NCI-H526 treated with DMSO at 0.1 percent for 48 hours (cell line): ENCODE measurements at places on chromosomes 1 and 21.

DNA sequence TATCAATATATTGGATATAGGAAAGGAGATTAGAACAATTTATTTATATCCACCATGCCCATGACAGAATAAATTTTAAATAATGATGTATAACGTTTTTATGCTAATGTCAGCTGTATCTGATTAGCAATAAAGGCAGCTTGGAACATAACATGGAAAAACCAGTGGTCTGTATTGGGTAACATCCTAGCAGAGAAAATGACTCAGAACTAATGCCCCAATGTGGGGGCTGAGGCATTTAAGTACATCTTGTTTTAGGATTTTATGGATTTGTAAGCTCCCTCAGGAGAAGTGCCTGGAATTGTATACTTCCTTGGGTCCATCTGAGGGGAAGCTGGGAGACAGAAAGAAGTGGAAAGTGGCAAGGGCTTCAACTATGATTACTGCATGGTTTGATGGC is 82.3 kb downstream of the HMCN1 start:
- no peak for DNase-seq

DNA sequence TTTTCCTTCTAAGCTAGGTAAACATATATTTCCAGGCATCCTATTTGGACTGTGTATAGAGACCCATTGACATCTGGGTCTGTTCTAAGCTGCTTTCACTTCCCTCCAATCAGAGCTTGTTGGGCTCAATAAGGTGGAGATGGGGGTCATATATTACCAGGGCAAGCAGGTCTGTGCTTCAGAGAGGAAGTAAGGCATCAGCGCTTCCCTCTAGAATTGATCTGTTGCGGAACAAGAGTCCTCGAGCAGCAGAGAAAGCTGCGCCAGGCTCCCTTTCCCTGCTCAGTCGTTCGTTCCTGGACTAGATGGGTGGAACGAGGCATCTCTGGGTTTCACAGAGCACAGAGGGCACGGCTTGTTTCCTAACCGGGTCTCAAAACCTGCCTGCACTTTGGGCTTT is 63.5 kb downstream of the DISC1 start:
- no peak for DNase-seq

- DNase-seq: no peak
Measured at GRCh38 chr1:20202166-20202565, 15.8 kb upstream of the PLA2G2C start.

DNA sequence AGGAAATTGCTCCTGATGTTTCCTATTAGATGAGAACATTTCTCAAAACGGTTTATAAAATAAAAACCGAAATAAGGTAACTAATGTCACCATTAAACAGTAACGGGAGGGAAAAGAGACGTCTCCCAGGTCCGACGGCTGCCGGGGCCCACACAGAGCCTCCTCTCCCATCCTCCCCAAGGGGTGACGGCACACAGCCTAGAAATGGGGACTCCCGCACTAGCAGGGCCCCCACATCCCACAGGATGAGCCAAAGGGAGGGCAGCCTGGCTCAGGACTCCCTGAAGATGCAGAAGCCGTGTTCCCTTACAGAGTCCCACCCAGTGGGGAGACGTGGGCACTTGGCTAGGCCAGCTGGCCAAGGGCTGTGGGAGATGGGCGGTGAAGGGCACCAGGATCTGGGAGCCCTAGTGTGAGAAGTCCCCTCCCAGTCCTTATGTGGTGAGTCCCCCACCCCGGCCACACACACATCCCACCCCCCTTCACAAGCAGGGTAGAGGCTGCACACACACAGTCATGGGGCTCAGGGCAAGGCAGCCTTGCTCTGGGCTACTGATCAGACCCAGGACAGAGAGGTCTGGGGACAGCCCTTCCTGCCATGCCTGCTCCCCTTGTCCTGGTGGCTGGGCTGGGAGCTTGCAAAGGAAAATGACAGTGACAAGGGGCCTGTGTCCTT is 3.3 kb downstream of the KRTAP10-3 start:
- no peak for DNase-seq

GRCh38 chr1:54597455-54598030 is 25.8 kb downstream of the FAM151A start:
- no peak for DNase-seq

DNA sequence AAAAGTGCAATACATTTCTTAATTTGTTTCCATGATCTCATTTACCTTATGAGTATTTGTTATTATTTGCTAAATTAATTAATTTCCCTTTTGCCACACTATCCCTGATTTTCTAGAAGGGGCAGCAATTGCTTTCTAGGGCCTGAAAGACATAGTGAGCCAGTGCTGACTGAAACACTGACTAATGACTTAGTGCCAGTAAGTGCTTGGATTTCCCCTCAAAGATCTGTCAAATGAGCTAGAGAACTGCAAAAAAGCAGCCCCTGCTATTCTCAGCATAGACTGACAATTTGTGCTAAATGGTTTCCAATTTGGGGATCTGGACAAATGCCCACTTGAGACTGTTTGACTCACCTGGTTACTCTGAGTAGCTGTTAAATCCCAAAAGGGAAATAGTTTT is 35.6 kb upstream of the USH2A start:
- DNase-seq: no peak

DNA sequence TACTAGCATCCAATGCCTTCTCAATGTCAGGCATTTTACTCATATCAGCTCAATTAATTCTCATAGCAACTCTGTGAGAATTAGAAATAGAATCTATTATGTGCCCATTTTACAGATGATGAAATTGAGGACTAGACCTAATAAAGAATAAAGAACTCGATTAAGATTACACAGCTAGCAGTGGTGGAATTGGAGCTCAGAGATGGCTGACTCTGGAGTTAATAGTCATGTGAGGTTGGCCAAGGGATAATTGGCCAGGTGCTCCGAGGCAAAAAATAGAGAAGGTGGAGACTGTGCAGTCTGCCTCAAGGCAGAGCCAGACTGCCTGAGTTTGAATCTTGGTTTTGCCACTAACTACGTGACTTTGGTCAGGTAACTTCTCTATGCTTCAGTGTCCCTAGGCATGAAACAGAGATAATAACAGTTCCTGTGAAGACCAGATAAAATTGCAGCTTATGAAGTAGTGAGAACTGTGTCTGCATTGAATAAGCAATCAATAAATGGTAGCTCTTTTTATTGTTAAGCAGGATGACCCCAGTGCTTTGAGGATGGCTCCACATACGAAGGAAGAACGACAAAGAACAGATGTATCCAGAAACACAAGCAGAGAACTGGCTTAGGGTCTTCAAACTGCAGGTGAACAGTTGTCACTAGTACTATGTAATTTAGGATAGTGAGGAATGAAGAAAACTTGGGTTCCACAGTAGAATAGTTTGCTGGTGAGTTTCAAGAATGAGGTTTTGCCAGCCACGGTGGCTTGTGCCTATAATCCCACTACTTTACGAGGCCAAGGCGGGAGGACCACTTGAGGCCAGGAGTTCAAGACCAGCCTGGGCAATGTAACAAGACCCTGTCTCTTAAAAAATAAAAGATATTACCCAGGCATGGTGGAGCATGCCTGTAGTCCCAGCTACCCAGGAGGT is 6.9 kb upstream of the CCSAP start:
- no peak for DNase-seq

- peak; percentile 91 for DNase-seq
Measured at GRCh38 chr1:153626904-153627714, at the start of gene S100A13. S100A13 (minus strand) TSS chr1:153627505; CDS start chr1:153626472, 1,033 bp downstream.

- peak; percentile 45 for DNase-seq
Measured at GRCh38 chr1:25875154-25875855, at the start of gene PAQR7. PAQR7 (minus strand) TSS chr1:25875708; CDS start chr1:25863839, 11,869 bp downstream.

GRCh38 chr1:153238527-153238926 is 21.0 kb upstream of the LORICRIN start:
- no peak for DNase-seq

GRCh38 chr1:162656266-162656665 is 24.0 kb downstream of the DDR2 start:
- no peak for DNase-seq

DNA sequence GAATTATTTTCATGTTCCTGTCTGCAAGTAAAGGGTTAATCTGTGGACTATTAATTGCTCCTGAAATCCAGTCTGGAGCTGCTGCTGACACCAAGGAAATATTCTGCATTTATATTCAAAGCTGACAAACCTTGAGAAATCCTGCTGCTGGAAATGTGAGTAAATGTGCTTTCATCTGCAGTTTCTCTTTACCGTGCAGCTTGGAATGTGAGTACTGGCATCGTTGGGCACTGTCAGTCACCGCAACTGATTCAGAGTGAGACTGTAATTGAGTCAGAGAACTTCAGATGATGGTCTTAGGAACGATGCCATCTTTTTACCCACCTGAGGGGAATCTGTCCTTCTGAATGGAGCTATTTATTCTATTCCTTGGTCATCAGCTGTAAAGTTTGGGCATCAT is 420.6 kb downstream of the SIPA1L2 start:
- no peak for DNase-seq

DNA sequence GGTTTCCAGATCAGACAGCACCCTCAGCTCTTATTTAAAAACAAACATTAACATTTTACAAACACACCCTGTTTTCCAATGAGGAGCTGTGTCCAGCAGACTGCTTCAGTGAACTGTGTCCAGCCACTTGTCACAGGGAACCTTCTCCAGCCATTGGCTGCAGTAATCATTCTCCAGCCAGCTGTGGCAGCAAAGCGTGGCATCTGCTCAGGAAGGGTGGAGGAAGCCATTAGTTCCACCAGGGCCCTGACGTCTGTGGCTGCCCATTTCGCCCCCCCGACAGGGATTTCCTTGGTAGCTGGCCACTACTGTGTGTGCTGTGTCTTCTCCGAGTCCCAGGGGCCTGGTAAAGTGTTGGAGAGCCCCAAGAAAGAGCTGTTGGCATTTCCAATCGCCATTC is 62.9 kb upstream of the SELENON start:
- no peak for DNase-seq

- DNase-seq: no peak
Measured at GRCh38 chr1:91952187-91952586, 3.0 kb downstream of the BRDT start.

DNA sequence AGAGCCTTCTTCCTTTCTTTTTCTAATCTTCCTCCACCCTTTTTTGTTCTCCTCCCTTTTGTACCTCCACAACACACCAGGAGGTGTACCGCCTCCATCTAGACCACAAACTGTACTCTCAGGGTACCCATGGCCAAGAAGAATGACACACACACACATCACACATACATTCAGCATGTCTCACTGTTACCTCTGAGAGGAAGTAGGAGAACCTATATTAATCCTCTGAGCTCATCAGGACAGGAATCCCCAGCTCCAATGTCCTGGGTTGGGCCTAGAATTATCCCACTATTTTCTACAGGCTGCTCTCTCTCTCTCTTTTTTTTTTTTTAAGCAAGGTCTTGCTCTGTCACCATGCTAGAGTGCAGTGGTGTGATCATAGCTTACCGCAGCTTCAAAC is 36.7 kb downstream of the ATP2B4 start:
- no peak for DNase-seq

DNA sequence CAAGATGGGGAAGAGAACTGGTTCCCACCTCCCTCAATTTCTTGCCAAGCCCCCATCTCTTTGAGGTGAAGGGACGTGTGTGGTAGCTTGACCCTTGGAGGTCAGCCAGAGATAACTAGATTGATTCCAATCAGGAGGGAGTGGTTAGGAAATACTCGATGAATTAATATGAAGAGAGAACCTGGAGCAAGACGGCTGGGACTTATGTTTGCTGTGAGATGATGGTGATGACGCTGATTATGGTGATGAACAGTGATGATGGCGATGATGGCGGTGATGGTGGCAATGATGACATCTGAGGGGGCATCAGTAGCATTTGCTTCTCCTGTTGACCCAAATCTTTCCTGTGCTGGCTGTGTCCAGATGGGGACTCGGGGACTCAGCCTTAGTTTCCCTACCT is 724 bp downstream of the PADI1 start:
- DNase-seq: no peak

GRCh38 chr1:20120796-20121195 is 1.5 kb upstream of the PLA2G2D start:
- no peak for DNase-seq

DNA sequence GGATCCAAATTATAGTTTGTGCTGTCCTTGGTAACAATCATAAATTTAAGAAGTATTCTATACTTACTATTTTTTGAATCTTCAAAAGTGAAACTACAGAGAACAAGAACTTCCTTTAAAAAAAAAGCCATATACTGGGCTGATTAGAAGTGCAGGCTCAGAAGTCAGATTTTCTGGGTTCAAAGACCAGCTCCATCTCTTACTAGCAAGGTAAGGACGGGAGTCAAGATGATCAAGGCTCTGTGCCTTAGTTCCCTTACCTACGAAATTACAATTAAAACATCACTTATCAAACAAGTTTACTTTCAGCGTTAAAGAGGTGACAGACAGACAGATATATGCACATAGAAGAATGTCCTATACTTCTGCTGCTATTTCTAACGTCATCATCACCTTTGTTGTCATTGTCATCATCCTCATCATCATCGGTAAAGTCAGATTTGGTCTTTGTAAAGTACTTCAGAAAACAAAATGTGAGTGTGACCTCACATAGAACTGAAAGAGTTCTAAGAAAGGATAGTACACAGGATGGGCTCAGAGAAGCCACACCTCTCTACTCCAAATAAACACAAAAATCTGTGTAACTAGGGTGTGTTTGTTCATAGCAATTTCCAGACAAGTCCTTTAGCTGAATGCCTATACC is 178.7 kb downstream of the VAV3 start:
- no peak for DNase-seq

- no peak for DNase-seq
Measured at GRCh38 chr1:237700181-237700580, 190.5 kb downstream of the ZP4 start.

- DNase-seq: no peak
Measured at GRCh38 chr1:166907763-166908162, 31.7 kb upstream of the TADA1 start.

DNA sequence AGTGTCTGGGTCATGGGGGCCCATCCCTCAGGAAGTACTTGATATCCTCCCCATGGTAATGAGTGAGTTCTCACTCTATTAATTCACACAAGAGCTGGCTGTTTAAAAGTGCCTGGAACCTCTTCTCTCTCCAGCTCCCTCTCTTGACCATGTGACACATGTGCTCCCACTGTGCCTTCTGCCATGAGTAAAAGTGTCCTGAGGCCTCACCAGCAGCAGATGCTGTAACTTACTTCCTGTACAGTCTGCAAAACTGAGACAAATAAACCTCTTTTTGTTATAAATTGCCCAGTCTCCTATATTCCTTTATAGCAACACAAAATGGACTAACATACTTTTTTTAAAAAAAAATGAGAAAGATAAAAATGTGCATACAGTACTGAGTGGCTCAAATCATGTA is 24.0 kb downstream of the PUM1 start:
- no peak for DNase-seq

DNA sequence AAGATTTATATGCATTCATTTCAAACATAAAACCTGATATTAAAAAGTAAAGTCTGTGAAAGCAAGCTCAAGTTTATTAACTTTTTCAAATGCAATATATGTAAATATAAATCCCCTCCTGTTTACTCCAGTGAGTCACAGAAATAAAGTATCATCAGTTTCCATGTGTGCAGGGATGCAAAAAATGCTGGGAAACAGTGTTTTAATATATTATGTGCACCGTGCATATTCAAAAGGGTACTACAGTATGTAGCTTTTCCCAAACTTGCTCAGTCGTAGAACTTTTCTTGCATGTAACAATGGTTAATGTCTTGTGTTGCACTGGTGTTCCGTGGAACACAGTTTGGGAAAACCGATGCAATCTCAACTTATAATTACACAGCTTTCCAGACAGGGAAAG is 60.7 kb downstream of the CCDC185 start:
- no peak for DNase-seq

- DNase-seq: no peak
Measured at GRCh38 chr1:97258597-97258996, 537.0 kb downstream of the PTBP2 start.
